ENCODE measurements at places on chromosomes 6 and 20.
A peak's percentile ranks its signal among the peaks of the same experiment; 100 is the strongest.

DNA sequence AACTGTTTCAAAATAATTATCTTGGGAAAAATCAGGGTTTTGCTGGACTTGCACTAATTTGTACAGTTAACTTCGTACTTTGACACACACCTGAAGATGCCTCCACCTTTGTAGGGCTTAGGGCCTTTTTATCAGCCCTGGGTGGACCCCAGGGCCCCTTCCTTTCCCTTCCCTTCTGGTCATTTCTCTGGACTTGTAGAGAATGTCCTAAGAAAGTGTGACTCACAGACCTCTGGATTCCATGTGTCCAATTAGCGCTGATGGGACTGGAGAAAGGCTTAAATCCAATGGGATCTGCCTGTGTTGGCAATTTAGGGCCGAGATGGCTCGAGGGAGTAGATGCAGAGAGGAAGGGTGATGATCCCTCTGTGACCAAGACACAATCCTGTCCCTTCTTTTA, 9.3 kb downstream of the TRIM15 start:
- DNase-seq = no peak

GRCh38 chr6:32741031-32741960, at the start of gene HLA-DQA2:
Gene HLA-DQA2, plus strand, starts transcription at chr6:32741391. Its CDS starts 53 bp downstream, at chr6:32741444.
- no peak for DNase-seq

GRCh38 chr6:33670086-33670660, 41.3 kb downstream of the UQCC2 start:
- no peak for DNase-seq

DNA sequence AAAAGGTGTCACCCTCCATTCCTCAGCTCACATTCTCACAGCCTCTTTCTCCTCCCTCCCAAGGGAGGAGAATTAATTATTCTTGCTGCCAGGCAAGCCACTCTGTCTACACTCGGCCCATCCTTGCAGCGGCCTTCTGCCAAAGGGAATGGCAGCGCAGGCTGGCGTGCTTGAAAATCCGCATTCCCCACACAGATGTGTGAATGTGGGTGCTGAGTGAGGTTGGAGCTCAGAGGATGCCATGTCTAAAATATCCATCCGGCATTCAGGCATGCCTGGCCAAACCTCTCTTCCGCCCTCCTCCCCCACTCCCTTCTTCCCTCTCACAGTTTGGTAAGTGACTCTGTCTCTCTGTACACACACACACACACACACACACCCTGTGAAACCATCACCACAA, 27.7 kb downstream of the PNPLA1 start:
- no peak for DNase-seq

DNA sequence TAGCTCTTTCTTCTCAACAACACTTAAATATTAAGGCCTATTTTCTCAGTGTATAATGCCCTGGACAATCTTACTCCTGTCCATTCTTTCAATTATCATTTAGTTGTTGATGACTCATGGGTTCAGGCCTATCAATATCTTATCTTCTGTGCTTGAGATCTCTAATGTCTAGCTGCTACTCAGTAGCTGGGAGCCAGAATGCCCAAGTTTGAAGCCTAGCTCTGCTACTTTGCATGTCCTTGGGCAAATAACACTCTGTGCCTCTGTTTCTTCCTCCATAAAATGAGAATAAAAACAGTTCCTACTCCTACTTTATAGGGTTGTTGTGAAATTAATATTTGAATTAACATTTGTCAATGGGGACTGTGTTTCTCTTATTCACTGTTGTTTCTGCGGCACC, 69.5 kb downstream of the MAN1A1 start:
- DNase-seq = no peak

- DNase-seq = no peak
Observed at GRCh38 chr20:46293084-46293483, 15.2 kb downstream of the CDH22 start.

- no peak for DNase-seq
Observed at GRCh38 chr6:42355416-42355815, 96.3 kb downstream of the TRERF1 start.

DNA sequence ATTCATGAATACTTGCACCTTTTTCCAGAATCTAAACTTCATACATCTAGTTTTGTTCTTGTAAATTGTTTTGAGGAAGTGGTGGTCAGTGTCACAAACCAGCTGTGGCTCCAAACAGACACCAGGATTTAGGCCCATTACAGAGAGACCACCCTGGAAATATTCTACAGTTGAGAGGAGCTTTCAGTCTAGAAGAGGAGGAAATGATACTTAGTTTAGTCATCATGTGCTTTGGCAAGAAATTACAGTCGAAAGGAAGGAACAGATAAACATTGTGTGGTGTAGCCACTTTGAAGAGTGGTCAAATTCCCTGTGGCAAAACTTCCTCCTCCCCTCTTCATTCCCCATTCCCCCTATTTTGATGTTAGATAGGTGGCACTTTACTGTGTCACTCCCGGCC, 15.7 kb downstream of the DCBLD1 start:
- no peak for DNase-seq

DNA sequence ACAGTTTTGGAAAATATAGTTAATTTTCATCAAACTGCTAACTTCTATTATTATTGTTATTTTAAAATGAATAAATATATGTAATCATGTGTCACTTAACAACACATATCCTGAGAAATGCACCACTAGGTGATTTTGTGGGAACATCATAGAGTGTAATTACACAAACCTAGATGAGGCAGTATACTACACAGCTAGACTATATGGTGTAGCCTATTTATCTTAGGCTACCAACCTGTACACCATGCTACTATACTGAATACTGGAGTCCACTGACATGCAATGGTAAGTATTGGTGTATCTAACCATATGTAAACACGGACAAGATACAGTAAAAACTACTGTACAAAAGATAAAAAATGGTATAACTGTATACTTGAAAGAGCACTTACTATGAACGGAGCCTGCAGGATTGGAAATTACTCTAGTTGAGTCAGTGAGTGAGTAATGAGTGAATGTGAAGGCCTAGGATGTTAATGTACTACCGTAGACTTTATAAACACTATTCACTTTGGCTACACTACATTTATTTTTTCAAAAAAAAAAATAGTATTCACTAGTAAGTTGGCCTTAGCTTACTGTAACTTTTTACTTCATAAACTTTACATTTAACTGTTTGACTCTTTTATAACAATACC, 72.4 kb downstream of the ASCC3 start:
- no peak for DNase-seq

GRCh38 chr6:149273318-149273717, 44.2 kb upstream of the TAB2 start:
- no peak for DNase-seq

DNA sequence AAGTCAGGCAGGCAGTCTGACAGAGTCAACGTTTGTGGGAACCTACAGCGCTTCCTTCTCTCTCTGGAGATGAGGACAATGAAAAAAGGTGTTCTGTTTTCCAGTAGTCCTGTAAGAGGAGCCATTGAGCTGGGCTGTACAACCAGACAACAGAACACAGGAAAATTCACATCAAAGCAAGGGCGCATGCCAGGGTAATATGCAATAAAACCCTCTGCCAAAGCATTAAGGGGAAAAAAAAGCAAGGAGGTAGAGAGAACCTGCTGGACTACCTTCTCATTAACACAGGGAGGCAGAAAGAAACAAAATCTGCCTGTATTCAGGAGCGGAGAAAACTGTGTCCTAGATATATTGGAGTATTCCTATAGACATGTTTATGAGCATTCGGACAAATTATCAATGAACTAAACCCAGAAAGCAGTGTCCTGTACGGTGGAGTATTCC, 1.3 kb downstream of the RNF24 start:
- peak; percentile 19 for DNase-seq

DNA sequence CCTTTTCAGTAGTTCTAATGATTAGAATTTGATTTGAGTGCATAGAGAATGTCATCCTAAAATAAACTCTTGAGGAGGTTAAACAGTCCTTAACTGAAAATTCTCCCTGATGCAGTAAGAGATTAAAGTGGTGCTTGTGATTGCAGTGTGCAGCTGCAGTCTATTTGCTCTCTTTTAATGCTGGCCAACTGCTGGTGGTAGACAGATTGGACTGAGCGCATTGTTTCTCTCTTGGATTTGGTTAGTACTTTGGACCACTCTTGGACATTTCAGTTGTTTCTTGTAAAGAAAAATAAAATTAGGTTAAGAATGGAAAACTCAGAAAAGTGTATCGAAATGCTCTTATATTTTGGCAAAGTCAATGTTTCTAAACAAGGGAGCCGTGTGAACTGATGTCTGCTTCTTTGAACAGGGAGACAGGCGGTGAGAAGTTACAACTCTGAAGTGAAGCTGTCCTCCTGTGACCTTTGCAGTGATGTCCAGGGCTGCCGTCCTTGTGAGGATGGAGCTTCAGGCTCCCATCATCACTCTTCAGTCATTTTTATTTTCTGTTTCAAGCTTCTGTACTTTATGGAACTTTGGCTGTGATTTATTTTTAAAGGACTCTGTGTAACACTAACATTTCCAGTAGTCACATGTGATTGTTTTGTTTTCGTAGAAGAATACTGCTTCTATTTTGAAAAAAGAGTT, 127.2 kb downstream of the CD109 start:
- DNase-seq = no peak

- no peak for DNase-seq
Observed at GRCh38 chr6:164578616-164579015, 730.8 kb downstream of the C6orf118 start.

DNA sequence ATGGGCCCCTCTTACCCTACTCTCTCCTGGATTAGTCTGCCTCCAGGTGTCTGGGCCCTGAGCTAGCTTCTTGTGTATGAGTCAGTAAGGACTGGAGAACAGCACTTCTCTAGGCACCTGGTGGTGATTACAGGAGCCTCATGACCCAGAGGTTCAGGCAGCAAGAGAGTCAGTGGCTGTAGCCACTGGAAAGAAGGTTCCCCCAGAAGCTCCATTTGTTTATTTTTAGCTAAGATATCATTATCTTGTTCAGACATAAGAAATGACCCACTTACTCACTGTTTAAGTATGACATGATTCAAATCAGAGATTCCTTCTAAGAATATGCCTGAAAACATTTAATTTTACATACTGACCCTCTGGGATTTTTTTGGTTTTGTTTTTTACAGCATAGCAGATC, 23.6 kb upstream of the SLC4A11 start:
- no peak for DNase-seq

GRCh38 chr6:102774326-102774725, 1380.8 kb downstream of the GRIK2 start:
- DNase-seq = no peak

DNA sequence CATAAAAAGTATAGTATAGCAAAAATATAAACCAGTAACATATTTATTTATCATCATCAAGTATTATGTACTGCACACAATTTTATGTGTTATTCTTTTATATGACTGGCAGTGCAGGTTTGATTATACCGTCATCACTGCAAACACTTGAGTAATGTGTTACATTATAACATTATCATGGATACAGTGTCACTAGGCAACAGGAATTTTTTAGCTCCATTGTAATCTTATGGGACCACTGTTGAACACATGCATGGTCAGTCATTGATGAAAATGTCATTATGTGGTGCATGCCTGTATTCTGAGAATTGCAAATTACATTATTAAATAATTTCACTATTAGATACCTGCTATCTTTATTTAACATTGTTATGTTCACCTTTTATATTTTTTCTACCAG, 29.1 kb upstream of the OR2J2 start:
- DNase-seq = no peak

DNA sequence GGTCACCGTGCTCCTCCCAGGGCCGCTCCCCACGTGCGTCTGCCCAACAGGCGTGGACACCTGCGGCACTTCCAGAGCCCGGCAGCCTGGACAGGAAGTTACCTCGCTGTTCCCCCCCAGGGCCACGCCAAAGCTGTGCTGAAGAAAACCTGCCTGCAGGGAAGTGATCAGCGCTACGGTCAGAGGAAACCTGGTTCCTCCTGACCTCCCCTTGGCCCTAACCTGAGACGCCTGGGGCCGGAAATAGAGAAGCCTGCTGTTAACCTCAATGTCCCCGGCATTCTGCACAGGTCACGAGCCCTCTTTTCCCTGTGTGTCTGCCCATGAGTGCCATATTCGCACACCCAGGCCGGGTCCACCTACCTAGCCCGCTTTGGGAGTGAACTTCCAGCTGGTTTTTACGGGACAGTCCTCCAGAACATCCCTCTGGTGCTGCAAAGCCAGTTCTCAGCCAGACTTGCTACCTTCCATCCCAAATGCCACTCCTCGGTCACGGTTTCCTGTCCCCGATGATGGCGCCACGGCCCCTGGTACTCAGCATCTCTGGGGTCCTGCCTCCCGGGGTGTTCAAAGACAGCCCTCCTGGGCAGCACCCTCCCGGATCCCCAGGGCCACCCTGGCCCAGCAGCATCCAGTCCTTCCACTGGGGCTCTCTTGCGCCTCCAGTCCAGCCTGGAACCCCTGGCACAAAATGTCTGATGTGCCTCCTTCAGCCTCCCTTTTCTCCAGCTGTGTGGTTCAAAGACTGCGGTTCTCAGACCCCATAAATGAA, 12.0 kb upstream of the IRF4 start:
- no peak for DNase-seq

DNA sequence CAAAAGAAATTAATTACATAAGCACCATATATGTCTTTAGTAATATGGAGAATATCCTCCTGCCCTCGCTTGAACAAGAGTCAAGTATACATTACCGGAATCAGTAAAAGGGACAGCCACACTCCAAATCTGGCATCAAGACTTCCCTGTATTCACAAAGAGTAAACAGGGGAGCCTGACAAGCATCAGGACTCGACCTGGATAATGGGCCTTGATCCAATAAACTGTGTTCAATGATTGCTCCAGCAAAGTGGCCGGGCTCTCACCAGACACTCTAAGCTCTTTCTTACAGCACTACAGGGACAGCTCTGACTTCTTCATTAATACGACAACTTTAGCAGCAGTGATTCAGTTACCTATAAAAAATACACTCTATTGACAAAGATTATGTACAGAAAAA, 307.9 kb upstream of the POU3F2 start:
- DNase-seq = no peak

DNA sequence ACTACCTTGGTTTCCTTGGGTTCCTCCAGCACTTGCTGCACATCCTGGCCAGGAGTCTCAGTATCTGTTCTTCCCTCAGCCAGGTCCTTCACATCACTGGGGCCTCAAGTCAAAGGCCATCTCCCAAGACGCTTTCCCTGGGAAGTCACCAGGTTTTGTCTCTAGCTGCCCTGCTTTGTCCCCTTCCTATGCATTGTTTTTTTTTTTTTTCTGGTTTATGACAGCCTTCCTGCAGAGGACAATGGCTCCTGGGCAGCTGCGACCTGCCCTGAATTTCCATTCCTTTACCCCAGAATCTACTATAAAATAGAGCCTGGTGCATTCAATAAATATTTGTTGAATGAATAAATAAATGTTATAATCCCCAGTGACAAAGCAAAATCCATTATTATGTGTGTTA, 687.3 kb downstream of the QKI start:
- no peak for DNase-seq

DNA sequence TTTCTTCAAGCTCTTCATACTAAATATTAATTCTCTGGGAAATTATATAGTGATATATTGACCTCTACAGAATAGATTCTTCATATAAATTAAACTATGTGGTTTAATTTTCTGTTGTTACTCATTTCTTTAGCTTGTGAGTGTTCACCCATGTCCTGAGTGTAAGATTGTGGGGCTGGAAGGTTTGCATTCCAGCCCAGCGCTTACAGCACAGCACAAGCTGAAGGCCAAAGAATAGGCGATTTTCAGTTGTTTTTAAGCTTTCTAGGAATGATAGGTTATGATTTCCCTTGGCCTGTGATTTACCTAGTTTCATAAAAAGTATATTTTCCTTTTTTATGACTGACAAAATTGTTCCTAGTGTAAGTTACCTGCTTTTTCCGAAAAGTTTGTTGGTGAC, 194.1 kb downstream of the PLCB1 start:
- no peak for DNase-seq

All from stimulated activated CD4-positive, alpha-beta T cell treated with anti-CD3 and anti-CD28 coated beads, Interleukin-4, amount 100 ng/mL, for 4 hours (primary cell).